ENCODE measurements at places on chromosomes 11 and 22. TPM values are rescaled to one million over a fixed set of nuclear protein-coding genes. Genes with fewer than 3 reads are reported as not detected.

EFCAB6 gene
- 0.50 TPM for total RNA-seq

MYOD1 gene
- not detected for total RNA-seq

NOX4 gene
- total RNA-seq, result 32.3 TPM

SUSD2 gene
- 0.31 TPM for total RNA-seq

PRG3 gene
- total RNA-seq, result not detected

IL10RA gene
- total RNA-seq, result under 0.01 TPM

HEPN1 gene
- total RNA-seq, result not detected

ROM1 gene
- total RNA-seq, result 2.1 TPM

PANX1 gene
- total RNA-seq, result 30.3 TPM

ZP1 gene
- total RNA-seq, result not detected

OR52H1 gene
- 0.38 TPM for total RNA-seq

ANO3 gene
- total RNA-seq, result not detected

CADM1 gene
- 0.81 TPM for total RNA-seq

H19 gene
- total RNA-seq, result 217 TPM

HTR3A gene
- not detected for total RNA-seq

GUCY1A2 gene
- 0.13 TPM for total RNA-seq

SMCO4 gene
- 52.0 TPM for total RNA-seq

C11orf87 gene
- total RNA-seq, result not detected

PACSIN2 gene
- total RNA-seq, result 48.2 TPM

COMT gene
- 533 TPM for total RNA-seq

PHF21B gene
- not detected for total RNA-seq

SESN3 gene
- total RNA-seq, result 36.4 TPM

OR4D10 gene
- total RNA-seq, result not detected

SMIM38 gene
- not detected for total RNA-seq

BTG4 gene
- not detected for total RNA-seq

SCGB1C1 gene
- total RNA-seq, result not detected

ART1 gene
- not detected for total RNA-seq
